ENCODE measurements at places on chromosomes 11 and 22.

DNA sequence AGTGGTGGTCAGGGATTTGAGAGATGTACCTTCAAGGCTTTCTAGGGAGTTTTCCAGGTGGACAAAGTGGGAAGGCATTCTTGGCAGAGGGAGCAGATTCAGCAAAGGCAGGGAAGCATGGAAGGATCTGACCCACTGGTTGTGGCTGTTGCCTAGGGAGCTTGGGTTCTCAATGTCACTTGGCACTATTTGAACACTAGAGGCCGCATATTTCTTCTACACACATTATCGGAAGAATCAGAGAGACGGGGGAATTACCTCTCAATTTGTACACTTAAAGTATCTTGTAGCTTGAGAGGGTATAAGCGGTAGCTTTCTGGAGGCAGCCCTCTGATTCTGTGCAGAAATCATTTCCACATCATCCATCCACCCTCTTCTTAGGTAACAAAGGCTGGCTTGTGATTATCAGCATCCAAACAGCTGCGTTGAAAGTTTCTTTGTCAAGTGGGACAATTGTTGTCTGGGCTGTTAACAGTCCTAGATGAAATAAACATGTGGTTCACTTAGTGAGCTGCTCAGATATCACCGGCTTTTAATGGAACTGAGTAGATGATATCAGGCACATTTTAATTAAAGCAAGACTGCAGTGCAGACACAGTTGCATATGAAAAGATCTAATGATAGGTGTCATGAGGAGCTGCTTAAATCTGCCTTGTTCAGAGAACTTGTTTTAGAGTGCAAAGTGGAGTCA is 2.6 kb downstream of the NELL1 start:
- H3K36me3 ChIP-seq, result no peaks in the 10 kb centered on the region
- no peaks in the 10 kb centered on the region for H3K4me1 ChIP-seq
- peaks cover 71% of the 10 kb centered on the region for H3K27me3 ChIP-seq
- H3K27ac ChIP-seq, result no peak overlapping the region
- no peak for DNase-seq

DNA sequence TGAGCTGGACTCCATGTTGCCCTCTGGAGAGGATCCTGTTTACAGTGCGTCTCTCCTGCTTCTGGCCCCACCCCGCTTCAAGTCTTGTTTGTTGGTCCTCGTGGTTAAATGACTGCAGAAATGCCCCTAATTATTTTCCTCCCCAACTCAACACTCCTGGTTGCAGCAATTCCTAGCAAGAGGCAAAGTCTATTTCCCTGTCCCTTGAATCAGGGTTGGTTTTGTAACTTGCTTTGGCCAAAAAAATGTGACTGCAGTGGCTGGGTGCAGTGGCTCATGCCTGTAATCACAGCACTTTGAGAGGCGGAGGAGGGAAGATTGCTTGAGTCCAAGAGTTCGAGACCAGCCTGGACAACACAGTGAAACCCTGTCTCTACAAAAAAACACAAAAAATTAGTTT is 41.0 kb upstream of the FGF3 start:
- no peaks in the 10 kb centered on the region for H3K27me3 ChIP-seq
- DNase-seq, result peak; percentile 17
- H3K36me3 ChIP-seq, result no peaks in the 10 kb centered on the region
- H3K4me3 ChIP-seq, result no peak overlapping the region
- no peak overlapping the region for H3K27ac ChIP-seq
- H3K4me1 ChIP-seq, result no peaks in the 10 kb centered on the region

GRCh38 chr11:45771193-45771565 is 33.8 kb upstream of the SLC35C1 start:
- no peak overlapping the region for H3K27ac ChIP-seq
- peak overlapping the region; percentile 85 for H3K4me3 ChIP-seq
- H3K27me3 ChIP-seq, result peaks cover 10% of the 10 kb centered on the region
- DNase-seq, result peak; percentile 92
- no peaks in the 10 kb centered on the region for H3K36me3 ChIP-seq

- H3K27me3 ChIP-seq, result no peaks in the 10 kb centered on the region
- H3K27ac ChIP-seq, result no peak overlapping the region
- no peaks in the 10 kb centered on the region for H3K36me3 ChIP-seq
- no peak overlapping the region for H3K4me3 ChIP-seq
- peak; percentile 66 for DNase-seq
Measured at GRCh38 chr11:76282811-76283595, 76.7 kb upstream of the WNT11 start.

DNA sequence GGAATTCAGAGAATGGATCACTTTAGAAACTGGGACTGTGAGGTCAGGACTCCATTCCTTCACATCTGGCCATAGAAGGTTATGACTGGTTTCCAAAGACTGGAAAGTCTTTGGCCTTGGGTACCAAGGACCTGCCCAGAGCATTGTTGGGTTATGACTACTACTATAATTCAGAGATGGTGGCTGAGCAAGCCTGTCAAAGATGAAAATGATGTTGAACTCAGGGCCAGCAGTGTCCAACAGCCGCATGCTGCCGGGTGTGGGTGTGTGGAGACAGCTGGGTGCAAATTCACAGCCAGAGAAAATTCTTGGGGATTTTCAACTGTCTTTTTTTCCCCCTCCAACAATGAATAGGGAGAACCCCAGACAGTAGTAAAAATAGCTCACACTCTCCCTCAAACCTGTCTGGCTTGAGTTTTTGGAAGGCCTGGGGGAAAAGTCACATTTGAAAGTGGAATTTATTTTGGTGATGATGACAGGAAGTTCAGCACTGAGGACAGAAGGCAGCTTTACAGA is 166.8 kb upstream of the NCAM1 start:
- H3K27me3 ChIP-seq, result peaks cover 9% of the 10 kb centered on the region
- H3K27ac ChIP-seq, result no peak overlapping the region
- no peak overlapping the region for H3K4me3 ChIP-seq
- DNase-seq, result no peak

Measured in endodermal cell (in vitro differentiated cells).